Smooth muscle cell of the umbilical artery (primary cell): ENCODE measurements at places on chromosomes 4 and X. TPM values are rescaled to one million over a fixed set of nuclear protein-coding genes. Genes with fewer than 3 reads are reported as not detected.

The ZMYM3 gene
- 11.3 and 20.2 TPM in 2 replicates for total RNA-seq

The PNMA5 gene
- not detected in 2 replicates for total RNA-seq

The CT83 gene
- not detected in 2 replicates for total RNA-seq

The ADH1A gene
- total RNA-seq, result not detected in 2 replicates

The CLCN5 gene
- 28.1 and 28.2 TPM in 2 replicates for total RNA-seq

The TSPAN7 gene
- total RNA-seq, result not detected in 2 replicates

The EVC2 gene
- 8.6 and 11.5 TPM in 2 replicates for total RNA-seq
